GM12865 (cell line): ENCODE measurements at places on chromosomes 3 and 15.

DNA sequence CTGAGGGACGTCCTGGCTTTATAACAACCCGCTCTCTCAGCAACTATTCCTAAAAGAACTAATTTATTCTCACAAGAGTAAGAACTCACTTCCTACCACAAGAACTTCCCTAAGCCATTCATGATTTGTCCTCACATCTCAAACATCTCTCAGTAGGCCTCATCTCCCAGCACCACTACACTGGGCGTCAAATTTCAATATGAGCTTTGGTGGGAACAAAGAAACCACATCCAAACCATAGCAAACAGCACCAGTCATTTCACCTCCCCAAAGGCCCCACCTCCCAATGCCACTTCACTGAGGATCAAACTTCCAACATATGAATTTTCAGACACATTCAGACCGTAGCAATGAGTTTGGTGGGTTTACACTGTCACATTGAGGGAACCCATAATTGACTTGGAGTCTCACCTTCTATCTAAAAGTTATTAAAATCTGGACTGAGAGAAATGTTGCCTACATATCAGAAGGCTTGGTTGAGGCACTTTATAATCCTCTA lies 116.4 kb upstream of the AGBL1 start:
- no peak for DNase-seq

DNA sequence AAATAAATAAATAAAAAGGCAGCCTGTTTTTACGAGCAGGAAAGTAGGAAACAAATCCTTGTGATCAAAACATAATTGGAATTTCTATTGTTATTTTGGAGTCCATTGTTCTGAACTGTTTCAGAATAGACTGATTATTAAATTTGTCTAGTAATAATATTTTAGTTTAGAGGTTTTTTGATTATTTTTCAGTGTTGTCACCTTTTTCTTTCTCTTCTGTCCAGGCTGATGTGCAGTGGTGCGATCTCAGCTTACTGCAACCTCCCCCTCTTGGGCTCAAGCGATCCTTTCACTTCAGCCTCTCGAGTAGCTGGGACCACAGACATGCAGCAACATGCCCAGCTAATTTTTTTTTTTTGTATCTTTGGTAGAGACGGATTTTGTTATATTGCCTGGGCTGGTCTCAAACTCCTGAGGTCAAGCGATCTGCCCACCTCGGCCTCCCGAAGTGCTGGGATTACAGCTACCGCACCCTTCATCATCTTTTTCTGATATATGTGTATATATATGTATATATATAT lies 38.0 kb downstream of the KAT2B start:
- no peak for DNase-seq

GRCh38 chr3:44932986-44933944 lies 42.7 kb downstream of the ZDHHC3 start:
- DNase-seq = no peak

DNA sequence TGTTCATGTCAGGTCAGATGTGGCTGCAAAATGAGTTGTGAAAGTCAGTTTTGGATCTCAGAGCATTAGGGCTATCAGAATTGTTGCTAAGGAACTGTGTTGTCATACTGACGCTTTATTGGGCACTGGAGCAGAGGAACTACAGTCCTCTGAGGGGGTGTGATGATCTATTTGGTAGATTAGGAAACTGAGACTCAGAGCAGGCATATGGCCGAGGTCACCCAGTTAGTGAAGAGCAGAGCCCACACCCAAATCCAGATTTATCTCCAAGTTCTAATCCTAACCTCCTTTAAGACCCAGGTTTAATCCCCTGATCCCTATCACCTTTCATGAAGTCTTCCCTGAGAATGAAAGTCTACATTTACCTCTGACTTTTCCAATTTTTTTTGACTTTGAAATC lies 25.6 kb upstream of the GLCE start:
- no peak for DNase-seq

GRCh38 chr15:74234598-74234875 lies 1.6 kb upstream of the CCDC33 start:
- no peak for DNase-seq
